ENCODE measurements at places on chromosomes 13 and 19.

DNA sequence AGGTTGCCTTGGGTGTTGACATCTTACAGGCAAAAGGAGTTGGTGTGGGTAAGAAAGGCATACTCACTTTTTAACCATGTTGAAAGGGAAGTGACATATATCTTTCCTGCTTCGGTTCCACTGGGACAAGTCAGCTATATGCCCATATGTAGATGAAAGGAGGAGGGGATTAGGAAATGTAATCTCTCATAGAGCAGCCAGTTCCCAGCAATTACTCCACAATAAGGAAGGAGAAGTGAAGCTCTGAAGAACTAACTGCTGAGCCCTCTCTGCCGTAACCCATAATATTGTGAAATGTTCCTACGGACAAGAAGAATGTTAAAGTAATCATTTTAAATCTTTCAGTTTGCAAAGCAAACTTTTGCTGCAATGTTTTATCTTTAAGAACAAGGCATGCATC, 82.2 kb downstream of the EDNRB start:
- no peak for DNase-seq

DNA sequence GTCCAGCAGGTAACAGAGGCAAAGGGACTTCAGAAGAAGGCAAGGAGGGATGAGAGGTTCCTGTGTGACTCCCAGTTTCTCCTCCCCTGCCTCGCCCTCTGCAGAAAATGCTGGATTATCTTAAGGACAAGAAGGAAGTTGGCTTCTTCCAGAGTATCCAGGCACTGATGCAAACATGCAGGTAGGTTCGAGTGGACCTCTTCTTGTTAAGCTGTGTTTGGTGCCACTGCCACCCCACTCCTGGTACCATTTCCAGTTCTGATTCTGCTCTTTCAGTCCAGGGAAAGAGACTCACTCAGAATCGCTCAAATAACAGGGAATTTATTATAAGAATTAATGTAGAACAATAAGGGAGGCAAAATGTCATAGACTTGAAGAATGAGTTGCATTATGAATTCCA, 82.5 kb downstream of the MAP4K1 start:
- no peak for DNase-seq

DNA sequence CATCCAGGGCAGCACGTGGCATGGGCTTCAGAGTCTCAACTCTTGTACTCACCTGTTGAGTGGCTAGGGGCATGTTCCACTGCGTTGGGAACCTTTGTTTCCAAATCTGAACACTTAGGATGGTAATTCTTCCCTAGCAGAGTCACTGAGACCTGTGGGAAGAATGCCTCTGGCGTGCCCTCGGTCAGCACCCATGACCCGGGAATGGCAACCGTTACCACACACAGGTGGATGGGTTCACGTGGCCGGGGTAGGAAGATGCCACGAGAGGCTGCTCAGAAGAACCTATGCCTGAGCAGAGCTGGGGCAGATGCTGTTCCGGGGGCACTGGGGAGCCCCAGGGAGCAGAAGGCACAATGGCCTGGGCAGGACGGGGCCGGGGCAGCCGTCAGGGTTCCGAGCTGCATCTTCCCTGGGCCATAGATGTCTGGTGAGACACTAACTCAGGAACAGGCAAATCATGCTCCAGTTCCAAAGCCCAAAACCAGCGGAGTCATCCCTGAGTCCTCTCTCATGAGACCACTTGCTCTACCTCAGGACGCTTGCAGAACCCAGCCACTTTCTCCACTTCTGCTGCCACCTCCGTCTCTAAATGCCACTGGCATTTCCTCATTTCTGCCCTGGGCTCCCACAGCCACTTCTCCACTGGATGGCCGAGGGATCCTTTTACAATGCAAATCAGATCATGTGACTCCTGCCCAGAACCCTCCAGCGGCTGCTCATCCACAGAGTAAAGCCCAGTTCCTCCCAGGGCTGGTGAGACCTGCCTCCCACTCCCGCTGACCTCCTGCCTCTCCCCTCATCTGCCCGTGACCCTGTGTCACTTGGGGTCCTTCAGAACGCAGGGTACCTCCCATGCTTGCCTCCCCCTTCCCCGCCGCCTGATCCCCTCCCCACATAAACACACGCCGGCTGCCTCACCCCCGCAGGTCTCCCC, 36.7 kb downstream of the FAM124A start:
- DNase-seq, result no peak

DNA sequence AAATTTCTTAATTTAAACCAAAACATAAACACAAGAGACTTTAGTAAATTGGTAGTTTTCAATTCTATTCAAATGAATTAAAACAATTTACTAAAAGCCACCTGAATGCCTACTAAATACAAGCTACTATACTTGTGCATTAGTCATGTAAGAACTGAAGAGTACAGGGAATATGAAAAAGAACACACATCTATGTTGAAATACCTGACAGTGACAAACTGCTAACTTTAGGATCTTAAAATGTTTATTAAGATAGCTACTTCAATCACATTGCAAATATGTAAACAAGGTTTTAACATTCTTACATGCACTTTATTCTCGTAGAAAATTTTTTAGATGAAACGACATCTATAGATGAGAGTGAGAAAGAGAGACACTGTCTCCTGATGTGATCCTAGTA, 4.1 kb downstream of the SPRYD7 start:
- DNase-seq, result no peak

DNA sequence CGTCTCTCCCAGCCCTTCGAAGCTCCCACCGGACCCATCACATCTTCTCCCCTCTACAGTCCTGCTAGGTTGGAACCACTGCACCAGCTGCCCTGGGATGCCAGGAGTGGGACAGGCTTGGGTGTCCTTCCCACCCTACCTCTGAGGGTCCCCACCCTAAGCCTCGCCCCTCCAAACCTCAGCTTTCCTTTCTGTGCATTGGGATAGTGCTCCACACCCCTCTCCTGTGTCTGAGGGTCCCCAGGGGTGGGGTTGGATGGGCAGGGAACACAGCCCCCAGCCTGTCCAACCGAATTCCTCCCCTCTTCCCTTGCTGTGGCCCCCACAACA, 1.9 kb upstream of the BCL3 start:
- DNase-seq, result no peak

DNA sequence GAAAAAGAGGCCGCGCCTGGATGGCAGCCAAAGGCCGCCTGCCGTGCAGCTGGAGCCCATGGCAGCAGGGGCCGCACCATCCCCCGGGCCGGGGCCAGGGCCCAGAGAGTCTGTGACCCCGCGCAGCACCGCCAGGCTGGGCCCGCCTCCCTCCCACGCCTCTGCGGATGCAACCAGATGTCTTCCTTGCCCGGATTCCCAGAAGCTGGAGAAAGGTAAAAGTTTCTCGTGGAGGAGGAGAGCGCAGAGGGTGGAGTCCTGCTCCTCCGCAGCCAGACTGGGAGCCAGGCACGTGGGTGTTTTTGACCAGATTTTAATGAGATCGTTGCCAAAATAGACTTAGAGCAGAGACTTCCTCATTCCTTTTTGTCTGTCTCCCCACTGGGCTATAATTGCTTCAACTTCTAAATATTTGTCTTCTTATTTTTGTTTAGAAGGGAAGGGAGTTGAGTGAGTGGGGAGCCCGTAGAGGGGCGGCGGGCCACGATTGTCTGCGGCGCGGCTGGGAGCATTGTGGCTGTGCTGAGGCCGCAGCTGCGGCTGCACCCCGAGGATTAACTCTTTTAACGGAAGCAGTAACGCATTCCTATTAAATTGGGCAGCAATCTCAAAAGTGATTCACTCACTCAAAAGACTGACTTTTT, 22.8 kb upstream of the NDUFS7 start:
- no peak for DNase-seq

- DNase-seq, result no peak
These were observed 106.4 kb upstream of the EDNRB start for GRCh38 chr13:78024996-78025395.

DNA sequence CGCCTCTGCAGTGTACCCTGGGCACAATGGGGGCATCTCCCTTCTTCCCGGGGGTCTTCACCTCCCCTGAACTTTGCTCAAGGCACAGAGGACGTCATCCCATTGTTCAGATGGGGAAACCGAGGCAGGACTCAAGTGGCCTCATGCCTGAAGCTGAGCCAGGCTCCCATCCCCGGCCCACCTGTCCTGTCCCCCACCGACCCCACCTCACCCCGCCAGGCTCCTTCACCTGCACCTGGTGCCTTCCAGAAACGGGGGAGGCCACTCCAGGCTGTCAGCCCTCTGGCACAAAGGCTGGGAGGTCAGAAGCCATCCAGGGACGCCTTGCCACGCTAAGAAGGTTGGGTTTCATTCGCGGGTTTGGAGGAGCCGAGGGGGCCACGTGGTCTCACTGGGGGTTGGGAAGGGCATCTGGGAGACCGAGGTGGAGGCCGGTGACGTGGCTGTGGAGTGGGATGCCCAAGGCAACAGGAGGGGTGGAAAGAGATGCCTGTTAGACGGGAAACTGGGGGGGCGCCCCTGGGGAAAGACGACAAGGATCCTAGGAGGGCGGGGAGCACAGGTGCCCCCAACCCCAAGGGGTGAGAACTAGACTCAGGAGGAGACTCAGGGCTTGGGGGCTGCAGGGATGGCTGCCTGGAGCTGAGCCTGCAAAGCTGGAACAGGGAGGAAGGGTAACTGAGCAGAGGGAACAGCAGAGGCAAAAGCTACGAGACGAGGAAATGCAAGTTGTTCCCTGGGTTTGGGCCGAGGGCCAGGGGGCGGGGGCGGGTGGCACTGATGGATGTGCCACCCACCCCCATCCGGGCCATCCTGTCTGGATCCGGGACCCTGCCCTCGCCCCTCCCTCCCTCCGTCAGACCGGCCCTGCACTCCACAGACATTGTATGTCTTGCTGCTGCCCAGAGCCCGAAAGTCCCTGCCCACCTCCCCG, 6.0 kb upstream of the TCF3 start:
- DNase-seq, result no peak

DNA sequence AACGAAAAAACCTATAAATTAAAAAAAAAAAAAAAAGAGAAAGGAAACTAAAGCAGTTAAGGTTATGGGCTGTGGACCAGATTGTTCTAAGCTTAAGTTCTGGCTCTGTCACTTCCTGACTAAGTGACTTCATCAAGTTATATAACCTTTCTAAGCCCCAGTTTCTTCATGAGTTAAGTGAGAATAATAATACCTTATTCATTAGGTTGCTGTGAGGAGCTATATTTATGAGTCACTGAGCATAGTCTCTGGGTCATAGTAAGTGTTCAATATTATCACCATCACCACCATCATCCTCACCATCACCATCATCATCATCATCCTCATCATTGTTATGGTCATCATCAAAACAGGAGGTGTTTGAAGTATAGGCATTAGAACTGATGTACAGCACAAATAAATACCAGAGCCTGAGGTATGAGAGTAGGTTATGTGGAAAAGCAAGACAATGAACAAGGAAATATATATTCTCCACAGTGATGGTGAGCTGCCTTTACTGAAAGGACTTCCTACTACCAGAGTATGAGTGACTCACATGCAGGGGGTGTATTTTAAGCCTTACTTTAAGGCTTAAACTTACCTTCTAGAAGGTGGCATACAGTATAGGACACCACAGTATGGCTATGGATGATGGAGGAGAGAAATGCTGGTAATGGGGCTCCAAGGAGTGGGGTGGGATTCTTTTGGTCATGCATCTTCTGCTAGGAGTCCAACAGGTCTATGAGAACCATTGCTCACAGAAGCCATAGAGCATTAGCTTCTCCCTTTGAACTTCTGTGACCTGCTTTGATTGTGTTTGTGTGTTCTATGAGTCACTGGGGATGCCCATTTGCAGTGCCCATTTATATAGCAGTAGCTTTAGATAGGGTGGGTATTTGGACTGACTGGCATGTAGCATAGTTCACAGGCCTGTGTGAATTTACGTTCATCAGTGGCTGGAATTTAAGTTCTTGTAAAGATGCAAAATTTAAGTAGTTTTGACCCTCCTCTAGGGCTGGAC, 104.4 kb downstream of the KLF5 start:
- no peak for DNase-seq

DNA sequence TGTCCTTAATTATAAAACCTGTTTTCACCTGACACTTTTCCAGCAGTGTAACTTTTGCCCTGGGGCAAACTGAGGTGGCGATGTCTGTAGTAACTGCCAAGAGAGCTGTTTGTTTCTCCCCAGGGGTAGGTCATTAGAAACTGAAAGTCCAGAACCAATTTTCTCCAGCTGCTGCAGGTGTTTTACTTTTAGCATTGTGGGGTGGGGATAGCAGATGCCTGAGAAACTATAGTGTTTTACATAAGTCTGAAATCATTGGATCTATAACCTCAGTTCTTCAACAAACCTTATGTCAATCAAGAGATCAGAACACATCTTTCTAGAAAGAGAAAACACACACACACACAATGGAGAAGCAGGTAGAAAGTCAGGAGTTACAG, 92.7 kb downstream of the LHFPL6 start:
- DNase-seq, result peak; percentile 74

DNA sequence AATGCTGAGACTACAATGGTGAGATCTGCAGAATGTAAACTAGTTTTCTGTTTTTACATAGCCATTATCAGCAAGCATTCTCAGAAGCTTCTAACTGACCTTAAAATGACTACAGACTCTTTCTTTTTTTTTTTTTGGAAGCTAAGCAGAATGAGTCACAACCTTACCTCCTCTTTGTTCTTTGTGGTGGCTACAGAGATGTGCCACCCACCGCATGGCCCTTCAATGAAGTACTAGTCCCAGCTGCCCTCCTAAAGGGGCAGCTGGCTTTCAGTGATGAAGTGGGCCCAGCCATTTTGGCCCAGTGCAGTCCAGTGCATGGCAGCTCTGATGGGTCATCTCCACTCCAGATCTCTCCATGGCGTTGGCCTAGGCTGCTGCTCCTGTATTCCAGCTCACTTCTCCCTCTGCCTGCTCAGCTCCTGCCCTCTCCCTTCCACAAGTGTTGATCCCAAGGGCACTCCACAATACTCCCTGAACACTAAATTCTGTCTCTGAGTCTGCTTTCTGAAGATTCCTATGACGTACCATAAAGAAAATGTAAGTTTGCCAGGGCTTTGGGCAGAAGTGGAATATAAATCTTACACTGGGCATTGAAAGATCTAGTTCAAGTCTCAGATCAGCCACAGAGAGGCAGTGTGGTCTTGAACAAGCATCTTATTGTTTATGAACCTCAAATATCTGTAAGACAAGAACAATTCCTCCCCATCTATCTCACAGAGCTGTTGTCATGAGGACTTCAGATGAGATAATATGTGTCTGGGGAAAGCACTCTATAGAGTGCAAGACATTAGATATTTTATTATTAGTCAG, 85.6 kb downstream of the RXFP2 start:
- no peak for DNase-seq

DNA sequence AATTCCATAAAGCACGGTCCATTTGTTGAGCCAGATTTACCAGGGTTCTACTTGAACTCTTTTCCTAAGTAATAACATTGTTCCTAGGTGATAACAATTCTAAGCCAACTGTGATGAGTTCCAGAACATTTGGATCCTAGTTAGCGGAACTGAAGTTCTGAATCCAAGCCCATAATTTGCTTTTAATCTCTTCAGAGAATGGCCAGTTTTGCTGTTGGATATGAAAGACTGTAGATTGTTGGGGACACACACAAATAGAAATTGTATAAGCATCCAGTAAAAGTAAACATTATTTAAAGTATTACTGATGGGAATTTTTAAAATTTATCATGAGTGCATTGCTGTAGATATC, 27.3 kb upstream of the STARD13 start:
- DNase-seq, result no peak

DNA sequence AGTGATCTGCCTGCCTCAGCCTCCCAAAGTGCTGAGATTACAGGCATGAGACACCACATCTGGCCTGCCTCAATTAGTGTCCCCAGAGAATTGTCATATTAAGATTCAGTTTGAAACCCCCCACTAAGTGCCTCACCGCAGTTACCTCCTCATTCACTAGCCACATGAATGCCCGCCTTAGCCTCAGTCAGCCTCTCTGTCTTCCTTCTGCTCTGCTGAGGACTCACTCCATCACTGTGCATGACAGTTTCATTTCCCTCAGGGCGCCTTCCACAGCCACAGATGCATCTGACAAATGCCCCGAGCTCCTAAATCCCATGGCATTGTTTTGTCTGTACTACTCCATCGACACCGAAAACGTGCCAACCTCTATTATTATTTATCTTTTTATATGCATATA, 23.3 kb downstream of the MIPEP start:
- no peak for DNase-seq
